ENCODE measurements at places on chromosomes 16 and 17.

GRCh38 chr16:82384949-82385348 is 214.9 kb upstream of the MPHOSPH6 start:
- DNase-seq: no peak

DNA sequence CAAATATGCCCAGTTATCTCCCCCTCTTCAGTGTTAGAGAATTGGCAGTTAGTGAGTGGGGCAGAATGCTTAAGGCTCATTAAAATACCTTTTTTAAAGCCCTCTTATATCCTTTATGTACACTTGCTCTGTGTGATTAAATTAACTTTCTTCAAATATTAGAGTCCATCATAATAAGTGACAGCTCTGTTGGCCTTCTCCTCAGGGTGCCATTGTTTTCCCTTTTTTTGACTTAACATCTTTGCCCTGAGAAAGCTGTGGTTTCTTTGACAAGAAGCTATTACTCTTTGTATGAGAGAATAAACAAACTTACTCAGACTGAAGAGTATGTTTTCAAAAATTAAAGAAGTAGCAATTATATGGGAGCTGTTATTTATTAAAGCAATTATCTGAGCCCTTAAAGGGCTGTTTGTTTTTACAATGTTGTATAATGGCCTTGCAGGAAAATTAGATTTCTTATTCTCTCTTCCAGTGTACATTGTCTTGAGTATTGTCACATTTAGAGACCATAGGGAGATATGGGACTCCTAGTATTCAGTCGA is 13.4 kb downstream of the RBBP6 start:
- no peak for DNase-seq

GRCh38 chr16:559411-560203 is 587 bp upstream of the PRR35 start:
- no peak for DNase-seq

DNA sequence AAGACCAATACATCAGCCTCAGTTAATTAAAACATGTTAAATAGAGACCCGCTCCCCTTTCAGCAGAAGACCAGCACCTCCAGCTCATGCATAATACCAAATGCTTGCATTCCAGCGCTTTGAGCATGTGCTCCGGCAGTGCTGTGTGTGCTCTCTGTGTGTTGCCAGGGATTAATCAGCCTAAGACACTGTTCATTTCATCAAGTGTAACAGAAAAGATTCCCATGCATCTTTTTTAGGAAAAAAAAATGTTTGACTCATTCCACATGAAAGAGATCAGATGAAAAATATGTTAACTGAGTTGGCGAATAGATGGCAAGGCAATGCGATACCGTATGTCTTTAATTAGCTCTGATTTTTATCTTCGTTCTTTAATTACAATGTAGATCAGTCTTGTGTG is 187.6 kb downstream of the RPTOR start:
- DNase-seq: no peak

DNA sequence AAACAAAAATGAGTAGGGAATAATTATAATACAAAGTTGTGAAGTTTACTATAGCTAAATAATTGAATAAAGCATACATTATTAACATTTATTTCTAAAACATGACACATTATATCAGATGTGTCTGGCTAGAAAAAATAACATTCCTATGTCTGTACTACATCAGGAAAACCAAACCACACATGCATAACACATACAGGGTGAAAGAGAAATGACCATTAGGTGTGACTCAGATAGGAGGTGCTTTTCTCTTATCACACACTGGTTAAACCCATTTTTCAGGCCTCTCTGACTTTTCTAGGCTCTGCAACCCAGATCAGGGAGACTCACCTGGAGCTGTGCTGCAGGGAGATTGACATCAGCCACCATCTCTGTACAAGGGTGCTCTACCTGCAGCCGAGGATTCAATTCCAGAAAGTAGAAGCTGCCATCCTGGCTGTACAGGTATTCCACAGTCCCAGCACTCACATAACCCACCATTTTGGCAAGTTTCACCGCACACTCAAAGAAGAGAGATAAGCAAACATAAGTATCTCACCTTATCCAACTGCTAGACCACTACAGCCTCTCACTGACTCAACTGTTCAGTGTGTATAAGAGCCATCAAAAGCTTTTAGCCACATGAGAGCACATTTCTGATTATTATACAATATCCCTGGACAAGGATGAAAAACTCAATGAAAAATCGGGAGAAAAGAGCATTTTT is 116.6 kb upstream of the C17orf78 start:
- DNase-seq: no peak

GRCh38 chr16:49560004-49560830 is 186.6 kb downstream of the C16orf78 start:
- DNase-seq: no peak

DNA sequence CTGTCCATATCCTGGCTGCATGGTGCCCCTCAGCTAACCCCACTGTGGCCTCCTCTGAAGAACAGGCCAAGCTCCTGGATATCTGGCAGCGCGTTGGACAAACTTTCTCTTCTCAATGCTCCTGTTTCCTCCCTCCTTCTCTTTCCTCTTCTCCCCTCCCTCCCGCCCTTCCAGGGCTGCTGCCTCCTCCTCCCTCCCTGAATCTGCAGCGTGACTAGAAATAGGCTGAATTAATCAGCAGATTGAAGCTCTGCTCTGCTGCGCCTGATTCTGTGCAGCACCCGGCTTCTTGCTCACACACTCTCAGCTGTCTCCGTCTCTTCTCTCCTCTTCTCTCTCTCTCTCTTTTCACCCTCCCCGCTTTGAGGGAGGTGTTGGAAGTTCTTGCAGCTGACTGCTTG is 19.8 kb downstream of the TMEM94 start:
- DNase-seq: no peak

DNA sequence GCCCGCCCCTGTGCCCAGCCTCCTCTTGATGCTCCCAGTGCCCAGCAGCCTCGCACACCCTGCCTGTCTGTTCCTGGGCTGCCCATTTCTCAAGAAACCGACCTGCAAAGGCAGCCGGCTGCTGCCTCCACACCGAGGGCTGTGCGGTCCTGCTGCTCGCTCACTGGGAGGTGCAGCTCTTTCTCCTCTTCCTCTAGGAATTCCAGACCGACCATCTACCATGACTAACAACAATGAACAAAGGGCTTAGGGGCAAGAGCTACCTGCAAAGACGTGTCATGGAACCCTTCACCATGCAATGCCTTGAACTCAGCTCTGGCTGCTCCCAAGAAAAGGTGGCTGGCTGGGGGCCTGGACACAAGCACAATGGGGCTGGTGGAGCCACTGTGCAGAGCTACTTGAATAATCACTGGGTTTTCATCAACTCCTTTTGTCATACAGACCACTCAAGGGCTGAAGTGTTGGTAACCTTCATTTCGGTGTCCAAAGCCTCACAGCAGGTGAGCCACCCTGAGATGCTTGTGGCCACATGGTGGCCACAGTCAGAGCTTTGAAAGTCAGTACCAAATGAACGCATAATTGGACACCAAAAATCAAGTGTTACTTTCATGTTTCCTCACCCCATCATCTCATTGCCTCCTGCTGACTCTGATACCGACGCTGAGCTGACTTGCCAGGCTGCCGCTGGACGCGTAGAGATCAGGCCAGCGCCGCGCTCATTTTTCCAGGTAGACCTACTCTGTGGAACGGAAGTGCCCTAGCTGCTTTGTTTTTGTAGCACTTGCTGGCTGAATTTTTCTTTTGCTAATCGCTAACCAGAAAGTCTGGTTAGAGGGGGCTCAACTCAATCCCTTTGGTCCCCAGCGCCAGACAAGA is 19.8 kb downstream of the CYB561 start:
- no peak for DNase-seq

GRCh38 chr17:42277342-42277712 is 1.1 kb upstream of the STAT5B start:
- DNase-seq: no peak

DNA sequence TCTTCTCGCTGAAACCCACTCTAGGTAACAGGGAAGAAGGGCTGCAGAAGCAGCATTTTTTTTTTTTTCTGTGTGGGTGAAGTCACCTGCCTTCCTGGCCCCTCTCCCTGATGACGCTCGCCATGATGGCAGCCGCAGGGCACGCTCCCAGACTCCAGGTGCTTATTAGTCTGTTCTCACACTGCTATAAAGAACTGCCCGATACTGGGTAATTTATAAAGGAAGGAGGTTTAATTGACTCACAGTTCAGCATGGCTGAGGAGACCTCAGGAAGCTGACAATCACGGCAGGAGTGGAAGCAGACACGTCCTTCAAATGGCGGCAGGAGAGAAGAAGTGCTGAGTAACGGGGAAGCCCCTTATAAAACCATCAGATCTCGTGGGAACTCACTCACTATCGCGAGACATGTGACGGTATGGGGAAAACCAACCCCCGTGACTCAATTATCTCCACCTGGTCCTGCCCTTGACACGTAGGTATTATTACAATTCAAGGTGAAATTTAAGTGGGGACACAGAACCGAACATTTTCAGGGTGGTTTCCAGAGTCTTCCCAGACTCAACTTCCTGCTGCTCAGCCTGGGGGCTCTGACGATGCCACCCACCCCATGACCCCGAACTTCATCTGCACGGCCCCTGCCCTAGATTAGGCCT is 34.9 kb upstream of the NLRP1 start:
- peak; percentile 65 for DNase-seq

GRCh38 chr16:4381072-4381934 is 9.7 kb downstream of the VASN start:
- no peak for DNase-seq

- DNase-seq: no peak
Observed at GRCh38 chr17:48990882-48991357, 6.3 kb upstream of the IGF2BP1 start.

DNA sequence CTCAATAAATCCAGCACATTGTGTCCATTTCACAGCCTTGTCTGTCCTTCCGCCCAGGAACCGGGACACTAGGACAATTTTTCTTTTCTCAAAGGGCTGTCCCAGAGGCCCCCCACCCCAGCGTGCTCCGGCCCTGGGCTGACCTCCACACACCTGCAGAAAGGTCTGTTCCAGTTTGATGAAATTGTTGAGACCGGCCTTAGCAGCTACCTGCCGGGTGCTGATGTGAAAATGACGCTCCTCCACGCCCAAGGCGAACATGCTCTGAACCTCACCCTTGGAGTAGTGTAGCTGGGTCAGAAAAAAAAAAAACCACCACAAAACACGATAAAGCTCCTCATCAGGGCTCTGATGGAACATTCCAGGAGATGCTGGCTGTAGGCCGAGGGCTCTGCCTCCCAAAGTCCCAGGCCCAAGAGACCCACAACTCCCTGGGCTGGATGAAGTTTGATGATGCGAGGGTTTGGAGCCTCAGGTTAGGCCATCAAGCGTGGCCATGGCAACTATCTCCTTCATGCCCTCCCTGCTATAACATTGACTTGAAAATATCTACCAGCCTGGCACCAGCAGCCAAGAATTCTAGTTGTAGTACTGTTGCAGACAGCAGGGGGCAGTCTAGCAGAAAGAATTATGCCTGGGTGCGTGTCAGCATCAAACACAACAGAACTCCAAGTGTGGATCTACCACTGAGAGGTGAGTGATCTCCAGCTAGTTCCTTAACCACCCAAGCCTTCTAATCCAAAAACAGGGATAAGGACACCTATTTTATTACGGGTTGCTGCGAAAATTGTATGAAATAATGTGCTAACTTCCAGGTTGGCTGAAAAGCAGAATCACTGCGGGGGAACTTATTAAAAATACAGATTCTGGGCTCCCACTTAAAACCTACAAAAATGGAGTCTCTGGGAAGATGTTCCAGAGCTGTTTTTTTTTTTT is 62.1 kb downstream of the RMI2 start:
- no peak for DNase-seq

GRCh38 chr17:79332011-79332554 is 257.5 kb downstream of the ENGASE start:
- no peak for DNase-seq

- no peak for DNase-seq
Observed at GRCh38 chr16:14300705-14301168, 229.6 kb downstream of the MRTFB start.
